ENCODE measurements at places on chromosomes 13 and 19. TPM values are rescaled to one million over a fixed set of nuclear protein-coding genes. Genes with fewer than 3 reads are reported as not detected.
A peak's percentile ranks its signal among the peaks of the same experiment; 100 is the strongest.

DNA sequence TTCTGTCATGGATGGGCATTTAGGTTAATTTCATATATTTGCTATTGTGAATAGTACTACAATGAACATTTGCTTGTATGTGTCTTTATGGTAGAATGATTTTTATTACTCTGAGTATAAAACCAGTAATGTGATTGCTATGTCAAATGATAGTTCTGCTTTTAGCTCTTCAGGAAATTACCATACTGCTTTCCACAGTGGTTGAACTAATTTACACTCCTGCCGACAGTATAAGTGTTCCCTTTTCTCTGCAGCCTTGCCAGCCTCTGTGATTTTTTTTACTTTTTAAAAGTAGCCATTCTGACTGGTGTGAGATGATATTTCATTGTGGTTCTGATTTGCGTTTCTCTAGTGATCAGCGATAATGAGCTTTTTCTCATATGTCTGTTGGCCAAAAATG, 6.5 kb downstream of the SIGLEC7 start:
- H3K4me1 ChIP-seq, result no peaks in the 10 kb centered on the region
- H3K4me3 ChIP-seq, result no peak overlapping the region
- H3K27ac ChIP-seq, result no peak overlapping the region
- DNase-seq, result no peak
- H3K36me3 ChIP-seq, result no peaks in the 10 kb centered on the region

KLF16 gene
- 28.1 TPM for total RNA-seq

DNA sequence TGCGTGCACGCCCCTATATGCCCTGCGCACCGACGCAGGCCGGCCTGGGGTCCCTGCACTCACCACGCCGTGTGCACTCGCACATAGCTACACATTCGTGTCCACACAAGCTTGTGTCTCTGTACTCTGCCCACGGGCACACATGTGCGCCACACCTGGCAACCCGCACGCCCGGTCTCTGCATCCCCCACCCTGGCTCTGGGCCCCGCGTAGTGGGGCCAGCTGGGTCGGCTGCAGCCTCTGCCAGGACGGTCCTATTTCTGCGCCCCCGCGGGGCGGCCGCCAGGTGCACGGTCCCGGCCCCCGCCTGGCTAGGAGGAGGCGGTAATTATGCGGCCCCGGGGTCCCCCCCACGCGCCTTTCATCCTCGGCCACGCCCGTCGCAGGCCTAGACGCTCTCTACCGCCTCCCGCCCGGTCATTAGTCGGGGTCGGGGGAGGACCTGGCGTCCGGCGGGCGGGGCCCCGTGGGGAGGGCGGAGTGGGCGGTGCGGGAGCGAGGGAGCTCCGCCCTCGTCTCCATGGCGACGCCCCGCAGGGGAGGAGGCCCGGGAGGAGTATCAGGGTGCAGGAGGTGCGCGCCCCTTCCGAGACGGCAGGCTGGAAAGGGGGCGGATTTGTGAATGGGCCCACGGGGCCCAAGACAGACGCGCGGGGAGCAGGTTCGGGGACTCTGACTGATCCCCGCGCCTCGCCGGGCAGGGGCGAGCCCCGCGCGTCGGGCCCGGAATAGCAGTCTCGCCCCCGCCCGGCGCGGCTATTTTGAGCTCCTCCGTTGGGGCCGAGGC, 2.8 kb upstream of the CIRBP start:
- peak overlapping the region; percentile 59 for H3K4me3 ChIP-seq
- DNase-seq, result peak; percentile 94
- peaks cover 15% of the 10 kb centered on the region for H3K36me3 ChIP-seq
- H3K4me1 ChIP-seq, result peaks cover 62% of the 10 kb centered on the region

DNA sequence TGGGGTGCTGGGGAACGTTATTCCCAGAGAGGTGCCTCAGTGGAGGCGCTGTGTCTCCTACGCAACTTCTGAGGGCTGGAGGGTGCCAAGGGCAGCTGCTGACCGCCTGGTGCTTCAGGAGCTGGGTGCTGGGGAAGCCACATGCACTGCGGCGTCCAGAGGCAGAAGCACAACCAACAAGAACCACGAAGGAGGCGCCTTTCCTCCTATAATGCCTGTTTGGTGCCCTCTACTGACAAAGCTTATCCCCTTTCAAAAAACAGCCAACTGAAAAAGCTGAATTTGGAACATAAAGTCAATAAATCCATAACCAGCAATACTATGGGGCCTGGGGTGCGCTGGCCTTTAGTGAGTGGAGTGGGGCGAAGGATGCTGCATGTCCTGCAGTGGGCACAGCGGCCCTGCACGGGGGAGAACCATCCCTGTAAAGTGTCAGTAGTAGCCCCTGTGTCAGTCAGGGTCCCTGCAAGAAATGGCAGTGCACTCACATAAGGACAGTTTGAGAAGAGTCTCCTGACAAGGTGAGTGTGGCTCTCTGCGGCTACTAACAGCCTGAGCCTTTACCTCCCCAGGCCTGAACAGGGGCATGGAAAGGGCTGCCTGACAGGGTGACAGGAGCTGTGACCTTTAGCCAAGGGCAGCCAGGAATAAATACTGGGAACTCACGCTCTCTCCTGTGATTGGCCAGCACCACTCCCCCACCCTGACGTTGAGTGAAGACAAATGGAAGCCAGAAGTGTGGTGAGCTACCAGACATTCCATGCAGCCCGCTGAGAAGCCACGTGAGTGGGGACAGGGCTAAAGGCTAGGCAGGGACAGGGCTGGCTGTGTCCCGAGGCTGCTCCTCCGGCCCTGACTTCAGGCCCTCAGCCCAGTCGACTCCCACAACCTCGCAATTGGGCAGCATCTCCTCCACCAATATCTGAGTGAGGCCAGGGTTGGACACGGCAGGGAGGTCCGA, 4.5 kb upstream of the B3GNT8 start:
- H3K36me3 ChIP-seq, result peaks cover 7% of the 10 kb centered on the region
- no peak overlapping the region for H3K27ac ChIP-seq
- H3K4me1 ChIP-seq, result peaks cover 28% of the 10 kb centered on the region
- DNase-seq, result peak; percentile 48

GRCh38 chr13:62747629-62748028, 1332.0 kb upstream of the PCDH20 start:
- H3K36me3 ChIP-seq, result no peaks in the 10 kb centered on the region
- H3K4me3 ChIP-seq, result no peak overlapping the region
- H3K4me1 ChIP-seq, result no peaks in the 10 kb centered on the region
- no peak overlapping the region for H3K27ac ChIP-seq

ATCAY gene
- total RNA-seq, result not detected

POMP gene
- total RNA-seq, result 93.1 TPM

GRCh38 chr13:96898212-96898611, 96.1 kb downstream of the OXGR1 start:
- H3K36me3 ChIP-seq, result no peaks in the 10 kb centered on the region
- no peak overlapping the region for H3K27ac ChIP-seq
- no peaks in the 10 kb centered on the region for H3K27me3 ChIP-seq
- H3K4me3 ChIP-seq, result no peak overlapping the region
- H3K4me1 ChIP-seq, result no peaks in the 10 kb centered on the region

HPN gene
- not detected for total RNA-seq

DNA sequence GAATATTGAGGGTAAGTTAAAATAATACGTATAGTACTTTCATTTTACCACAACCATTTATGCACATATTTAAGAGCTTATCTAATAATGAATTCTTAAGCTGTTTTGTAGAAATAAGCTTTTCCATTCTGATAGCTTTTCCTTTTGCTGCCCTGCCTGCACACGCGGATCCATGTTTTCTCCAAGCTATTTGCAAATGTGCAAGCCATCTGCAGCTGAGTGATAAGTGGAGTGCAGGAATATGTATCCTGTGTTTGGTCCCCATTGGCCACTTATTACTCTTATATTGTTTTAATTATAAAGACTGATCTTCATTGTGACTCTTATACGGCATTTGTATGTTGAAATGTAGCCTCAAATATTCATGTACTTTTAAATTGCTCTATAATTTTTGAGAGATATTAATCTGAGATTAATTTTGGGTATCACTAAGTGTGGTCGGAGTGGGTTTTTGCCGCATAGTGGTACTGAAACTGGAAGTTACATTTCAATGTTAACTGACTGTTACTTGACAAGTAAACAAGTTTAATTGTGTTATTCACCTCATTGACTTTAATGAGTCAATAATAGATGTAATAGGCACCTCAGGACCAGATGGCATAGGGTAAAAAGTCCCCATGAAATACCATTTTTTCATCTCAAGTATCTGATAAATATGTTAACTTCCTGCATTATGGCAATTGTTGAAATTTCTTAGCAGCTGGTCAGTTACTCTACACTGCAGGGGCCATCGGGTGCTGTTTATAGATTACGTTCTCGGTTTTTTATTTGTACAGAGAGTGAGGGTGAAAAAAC, 1567.4 kb downstream of the EFNB2 start:
- H3K27me3 ChIP-seq, result no peaks in the 10 kb centered on the region
- H3K4me3 ChIP-seq, result no peak overlapping the region
- no peaks in the 10 kb centered on the region for H3K4me1 ChIP-seq
- no peak for DNase-seq

GRCh38 chr13:104086210-104086609, 1020.0 kb upstream of the SLC10A2 start:
- no peak overlapping the region for H3K27ac ChIP-seq
- no peak overlapping the region for H3K4me3 ChIP-seq
- H3K4me1 ChIP-seq, result no peaks in the 10 kb centered on the region
- H3K36me3 ChIP-seq, result no peaks in the 10 kb centered on the region
- no peaks in the 10 kb centered on the region for H3K27me3 ChIP-seq
- DNase-seq, result no peak

- H3K36me3 ChIP-seq, result no peaks in the 10 kb centered on the region
- H3K27me3 ChIP-seq, result no peaks in the 10 kb centered on the region
- H3K27ac ChIP-seq, result no peak overlapping the region
- H3K4me3 ChIP-seq, result no peak overlapping the region
These were observed 14.2 kb upstream of the PTBP1 start for GRCh38 chr19:782878-783668.

GRCh38 chr13:90577726-90578125, 769.8 kb upstream of the MIR17HG start:
- H3K4me1 ChIP-seq, result no peaks in the 10 kb centered on the region
- H3K27ac ChIP-seq, result no peak overlapping the region
- no peaks in the 10 kb centered on the region for H3K36me3 ChIP-seq
- H3K27me3 ChIP-seq, result no peaks in the 10 kb centered on the region
- H3K4me3 ChIP-seq, result no peak overlapping the region

GRCh38 chr19:58330458-58330857, 3.7 kb downstream of the ZSCAN22 start:
- H3K4me3 ChIP-seq, result no peak overlapping the region
- H3K4me1 ChIP-seq, result peaks cover 4% of the 10 kb centered on the region
- H3K27me3 ChIP-seq, result no peaks in the 10 kb centered on the region
- no peak overlapping the region for H3K27ac ChIP-seq
- peaks cover 4% of the 10 kb centered on the region for H3K36me3 ChIP-seq
- no peak for DNase-seq

- DNase-seq, result no peak
- H3K4me3 ChIP-seq, result no peak overlapping the region
- H3K27me3 ChIP-seq, result peaks cover 16% of the 10 kb centered on the region
- H3K4me1 ChIP-seq, result peaks cover 4% of the 10 kb centered on the region
These were observed 10.2 kb downstream of the REEP6 start for GRCh38 chr19:1501200-1501595.

GRCh38 chr19:16095071-16095571, 16.6 kb upstream of the RAB8A start:
- H3K4me3 ChIP-seq, result no peak overlapping the region
- H3K4me1 ChIP-seq, result peaks cover 39% of the 10 kb centered on the region
- H3K27me3 ChIP-seq, result no peaks in the 10 kb centered on the region
- peak overlapping the region; percentile 57 for H3K27ac ChIP-seq

DNA sequence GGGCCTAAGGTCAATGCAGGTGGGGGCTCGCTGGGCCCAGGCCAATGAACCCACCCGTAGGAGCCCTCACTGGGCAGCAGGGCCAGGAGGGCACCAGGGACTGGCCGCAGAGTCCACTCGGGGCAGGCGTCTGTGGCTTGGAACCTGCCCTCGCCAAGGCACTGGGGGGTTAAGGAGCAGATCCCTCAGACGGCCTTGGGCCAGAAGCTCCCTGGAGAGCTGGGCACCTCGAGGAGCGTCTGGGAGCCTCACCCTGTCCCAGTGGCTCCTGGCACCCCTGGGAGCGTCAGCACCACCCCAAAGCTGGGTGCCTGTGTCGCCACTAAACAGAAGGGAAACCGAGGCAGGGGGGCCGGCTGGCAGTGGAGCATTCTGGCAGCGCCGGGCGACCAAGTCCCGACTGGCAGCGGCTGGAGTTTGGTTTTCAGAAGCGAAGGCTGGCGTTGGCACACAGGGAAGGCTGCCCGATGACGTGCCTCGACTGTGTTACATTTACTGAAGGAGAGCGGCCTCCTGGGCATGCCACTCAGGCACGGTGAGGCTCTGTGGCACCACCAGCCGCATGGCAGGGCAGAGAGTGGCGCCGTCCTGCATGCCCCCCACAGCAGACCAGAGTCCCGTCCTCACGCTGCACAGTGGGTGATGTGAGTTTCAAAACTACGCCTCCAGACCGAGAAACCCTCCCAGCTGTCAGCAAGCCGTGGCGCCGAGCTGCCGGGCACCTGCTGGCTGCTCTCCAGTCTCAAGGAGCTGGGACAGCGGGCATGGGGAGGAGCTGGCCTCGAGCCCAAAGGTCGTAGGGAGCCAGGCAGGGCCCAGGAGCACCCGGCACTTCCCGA, 9.2 kb upstream of the MEX3D start:
- no peak for DNase-seq
- H3K4me3 ChIP-seq, result no peak overlapping the region
- H3K4me1 ChIP-seq, result peaks cover 1% of the 10 kb centered on the region
- peaks cover 7% of the 10 kb centered on the region for H3K36me3 ChIP-seq
- H3K27me3 ChIP-seq, result no peaks in the 10 kb centered on the region

Data from activated CD8-positive, alpha-beta memory T cell treated with anti-CD3 and anti-CD28 coated beads, Interleukin-2, amount 10 ng/mL, durations not matched to agents 7 days and 5 days (primary cell).